EL (cell line): ENCODE measurements at places on chromosomes 13 and 19.
A peak's percentile ranks its signal among the peaks of the same experiment; 100 is the strongest.

- DNase-seq = no peak
Observed at GRCh38 chr13:27918041-27918917, 1.5 kb upstream of the PDX1 start.

- DNase-seq = no peak
Observed at GRCh38 chr13:51229101-51229719, 7.0 kb downstream of the FAM124A start.

- DNase-seq = no peak
Observed at GRCh38 chr13:30957258-30957943, 24.9 kb downstream of the TEX26 start.

DNA sequence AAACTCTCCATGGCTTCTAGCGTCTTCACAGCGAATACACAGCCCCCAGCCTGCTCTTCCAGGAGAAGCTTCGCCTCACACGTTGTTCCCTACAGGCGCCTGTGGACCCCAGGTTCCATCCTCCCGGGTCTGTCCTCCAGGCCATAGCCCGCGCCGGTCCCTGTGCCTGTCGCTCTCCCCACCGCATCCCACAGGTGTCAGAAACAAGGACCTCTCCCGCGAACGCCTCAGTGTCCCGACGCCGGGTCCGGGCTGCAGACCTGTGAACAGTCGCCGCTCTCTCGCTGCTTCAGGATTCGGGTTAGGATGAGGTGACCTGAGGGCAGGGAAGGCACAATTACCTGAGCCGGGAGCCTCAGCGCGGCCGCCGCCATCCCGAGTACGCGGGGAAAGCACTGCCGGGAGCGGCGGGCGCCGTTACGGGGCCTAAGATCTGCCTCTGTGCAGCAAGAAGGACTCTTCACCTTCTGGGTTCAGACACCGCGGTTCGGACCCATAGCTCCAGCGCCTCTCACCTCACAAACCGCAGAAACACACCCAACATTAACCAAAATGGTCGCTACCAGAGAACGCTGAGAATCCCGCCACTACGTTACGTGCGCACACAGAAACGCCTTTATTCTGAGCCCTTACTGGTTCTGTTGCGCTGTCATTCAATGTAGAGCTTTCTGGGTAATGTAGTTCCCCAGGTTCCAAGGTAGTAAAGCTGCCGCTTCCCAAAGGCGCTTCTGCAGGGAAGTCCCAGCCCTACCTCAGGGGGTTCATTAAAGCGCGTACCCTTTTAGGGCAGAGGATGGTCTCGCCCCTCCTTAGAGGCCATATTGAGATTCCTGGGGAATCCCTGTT lies at the start of gene ZNF418:
TSS of gene ZNF418 (minus strand) at position 583 of the 846 bp plus-strand sequence. CDS start 1,580 bp downstream, outside the sequence.
- peak; percentile 49 for DNase-seq

DNA sequence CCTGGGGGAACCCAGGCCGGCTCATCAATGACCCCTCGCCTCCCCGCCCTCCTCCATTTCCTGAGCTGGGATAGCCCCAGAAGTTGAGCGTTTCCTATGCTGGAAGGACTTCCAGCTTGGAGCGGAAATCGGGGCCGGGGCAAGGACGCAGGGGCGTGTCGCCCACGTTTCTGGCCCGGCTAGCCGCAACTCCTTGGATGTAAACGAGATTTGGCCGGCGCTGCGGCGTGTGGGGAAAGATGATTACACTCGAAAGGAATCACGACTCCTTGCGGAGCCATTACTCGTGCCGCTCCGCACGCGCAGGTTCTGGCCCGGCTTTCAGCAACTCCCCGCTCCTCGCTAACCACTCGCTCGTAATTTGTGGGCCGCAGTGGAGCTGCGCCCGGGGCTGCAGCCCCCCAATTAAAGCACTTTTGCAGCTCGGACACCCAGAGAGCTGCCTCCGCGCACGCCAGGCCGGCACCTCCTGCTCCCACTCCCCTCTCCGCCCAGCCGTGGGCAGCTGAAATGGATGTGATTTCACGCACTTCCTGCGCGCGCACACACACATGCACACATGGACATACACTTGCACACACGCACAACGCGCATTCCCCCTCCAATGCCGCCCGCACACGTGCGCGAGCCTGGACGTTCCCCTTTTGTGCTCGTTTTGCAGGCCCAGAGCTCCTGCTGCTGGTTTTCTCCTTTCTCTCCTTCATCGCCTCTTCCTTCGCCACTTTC lies 15.7 kb downstream of the ZIC5 start:
- peak; percentile 53 for DNase-seq

- DNase-seq = peak; percentile 65
Observed at GRCh38 chr13:113532156-113532806, 41.8 kb upstream of the DCUN1D2 start.

DNA sequence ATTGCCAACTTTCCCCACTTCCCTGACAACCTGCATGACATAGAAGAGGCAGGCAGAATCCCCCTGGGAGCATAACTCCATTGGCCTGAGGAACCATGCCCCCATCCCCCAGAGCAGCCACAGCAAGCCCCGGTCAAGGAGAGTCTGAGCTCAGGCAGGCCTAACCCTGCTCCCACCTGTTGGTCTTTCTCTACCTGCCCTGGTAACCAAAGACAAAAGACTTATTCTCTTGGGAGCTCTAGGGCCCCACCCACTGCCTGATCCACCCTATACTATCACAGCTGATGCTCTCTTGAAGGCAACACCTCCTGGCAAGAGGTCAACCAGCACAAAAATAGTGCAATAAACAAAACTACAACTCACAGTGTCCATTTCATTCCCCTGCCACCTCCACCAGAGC lies 59.3 kb downstream of the TNFSF13B start:
- no peak for DNase-seq

DNA sequence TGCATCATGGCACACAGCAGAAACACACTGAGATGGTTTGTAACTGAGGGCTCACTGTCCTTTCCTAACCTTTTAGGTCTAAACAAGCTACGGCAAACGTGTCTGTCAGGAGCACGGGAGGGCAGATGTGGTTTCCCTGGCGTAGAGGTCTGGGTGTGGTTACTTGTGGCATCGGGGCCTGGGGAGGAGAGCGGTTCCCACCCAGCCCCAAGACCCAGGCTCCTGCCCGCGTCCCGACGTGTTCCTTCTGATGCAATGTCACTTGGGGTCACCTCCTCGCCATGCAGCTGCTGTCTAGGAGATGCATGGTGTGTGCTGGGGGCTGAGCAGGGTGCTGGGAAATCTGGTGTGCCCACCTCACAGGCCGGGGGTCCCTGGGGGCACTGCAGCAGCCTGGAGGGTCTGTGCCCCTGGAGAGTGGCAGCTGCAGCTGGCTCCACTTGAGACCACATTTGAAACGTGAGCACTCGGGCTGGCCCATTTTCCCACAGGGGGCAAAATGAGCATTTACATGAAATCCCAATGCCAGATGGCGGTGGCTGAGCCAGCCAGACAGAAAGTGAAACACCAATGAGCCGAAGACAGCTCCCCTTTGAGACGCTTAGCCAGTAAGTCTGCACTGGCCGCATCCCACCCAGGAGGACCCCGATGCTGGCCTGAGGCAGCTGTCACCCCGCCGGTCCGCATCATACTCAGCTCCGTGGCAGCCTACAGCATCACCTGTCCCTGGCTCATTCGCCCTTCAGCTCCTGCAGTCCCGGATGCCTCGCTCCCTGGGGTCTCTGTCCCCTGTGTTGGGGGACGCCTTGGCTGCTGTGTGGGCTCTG lies 22.3 kb upstream of the MYDGF start:
- no peak for DNase-seq

DNA sequence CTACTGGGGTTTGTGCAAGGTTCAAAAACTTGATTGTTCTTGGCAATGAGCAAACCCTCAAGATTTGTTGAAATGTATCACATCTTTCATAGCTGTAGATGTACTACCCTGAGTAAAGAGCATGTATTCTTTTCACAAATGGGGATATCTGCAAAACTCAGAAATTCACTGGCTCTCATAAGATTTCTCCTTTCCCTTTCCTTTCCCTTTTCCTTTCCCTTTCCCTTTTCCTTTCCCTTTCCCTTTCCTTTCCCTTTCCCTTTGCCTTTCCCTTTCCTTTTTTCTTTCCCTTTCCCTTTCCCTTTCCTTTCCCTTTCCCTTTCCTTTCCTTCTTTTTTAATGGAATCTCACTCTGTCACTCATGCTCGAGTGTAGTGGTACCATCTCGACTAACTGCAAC lies 69.1 kb downstream of the FNDC3A start:
- DNase-seq = no peak

- DNase-seq = no peak
Observed at GRCh38 chr13:112807653-112808376, 118.0 kb downstream of the ATP11A start.

- no peak for DNase-seq
Observed at GRCh38 chr19:39265321-39265916, 2.8 kb upstream of the IFNL2 start.

GRCh38 chr13:68027306-68027705 lies 797.2 kb upstream of the PCDH9 start:
- DNase-seq = no peak

GRCh38 chr19:51439021-51439465 lies 19.2 kb downstream of the SIGLEC8 start:
- peak; percentile 29 for DNase-seq

DNA sequence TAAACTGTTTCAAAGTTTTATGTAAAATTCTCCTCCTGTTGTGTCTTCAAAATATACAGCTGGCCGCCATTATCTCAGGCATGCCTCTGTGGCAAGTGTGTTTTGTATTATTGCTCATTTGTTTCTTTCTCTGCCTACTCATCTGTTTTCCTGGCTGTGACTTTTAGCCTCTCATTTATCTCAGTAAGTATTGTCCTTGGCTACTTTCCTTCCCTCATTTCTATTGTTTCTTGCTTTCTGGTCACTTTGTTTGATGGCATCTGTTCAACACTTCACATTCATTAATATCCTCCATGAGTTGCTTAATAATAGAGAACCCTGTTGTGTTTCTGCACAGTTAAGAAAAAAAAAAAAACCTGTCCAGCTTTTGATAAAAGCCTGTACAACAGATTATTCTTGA lies 869.4 kb downstream of the PCDH17 start:
- DNase-seq = no peak

DNA sequence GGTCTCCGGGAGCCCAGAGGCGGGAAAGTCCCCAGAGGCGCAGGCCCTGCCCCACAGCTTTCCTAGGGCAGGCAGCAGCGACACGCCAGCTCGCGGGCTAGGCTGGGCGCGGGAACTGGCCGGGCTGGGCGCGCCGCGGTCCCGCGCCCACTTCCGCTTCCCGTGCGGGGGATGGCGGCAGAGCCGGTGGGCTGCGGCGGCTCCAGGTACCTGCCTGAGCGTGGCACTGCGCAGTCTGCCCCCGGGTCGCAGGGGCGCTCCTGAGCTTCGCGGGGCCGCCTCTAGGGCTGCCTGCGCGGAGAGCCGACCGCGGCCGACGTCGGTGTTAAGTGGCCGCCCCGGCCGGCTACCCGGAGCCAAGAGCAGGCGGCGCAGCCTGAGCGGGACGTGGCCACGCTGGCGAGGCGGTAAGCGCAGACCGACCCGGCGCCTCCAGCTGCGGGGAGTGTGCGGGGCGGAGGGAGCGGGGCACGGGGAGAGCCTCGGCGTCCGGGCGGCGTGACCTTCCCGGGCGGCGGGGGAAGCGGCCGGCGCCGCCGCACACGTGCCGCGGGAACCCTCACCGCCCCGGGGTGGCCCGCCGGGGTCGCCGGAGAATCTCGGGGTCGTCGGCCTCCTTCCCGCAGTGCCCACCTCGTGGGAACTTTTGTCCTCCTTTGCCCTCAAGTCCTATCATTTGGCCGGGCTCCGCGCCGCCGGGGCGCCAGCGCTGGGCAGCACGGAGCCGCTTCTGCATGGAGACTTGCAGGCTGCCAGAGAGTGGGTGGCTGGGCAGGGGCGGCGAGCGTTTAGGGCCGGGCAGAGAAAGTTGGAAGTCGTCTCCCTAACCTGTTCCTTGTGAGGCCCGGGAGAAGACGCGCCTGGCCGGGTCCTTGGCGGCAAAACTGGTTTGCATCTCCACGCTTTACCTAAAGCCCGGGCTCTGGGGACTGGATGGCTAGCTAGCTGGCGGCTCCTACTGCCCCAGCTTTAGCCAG lies 31.4 kb upstream of the MPHOSPH8 start:
- DNase-seq = peak; percentile 51
